Activated CD4-positive, alpha-beta memory T cell treated with anti-CD3 and anti-CD28 coated beads, Interleukin-2, amount 10 ng/mL, durations not matched to agents 7 days and 5 days (primary cell): ENCODE measurements at places on chromosomes 7 and 10. TPM values are rescaled to one million over a fixed set of nuclear protein-coding genes. Genes with fewer than 3 reads are reported as not detected.

TFEC gene
- 0.28 TPM for total RNA-seq

BBIP1 gene
- total RNA-seq, result 30.2 TPM

- DNase-seq, result peak; percentile 86
Measured at GRCh38 chr10:103712898-103713498, 142.4 kb downstream of the SH3PXD2A start.

- DNase-seq, result no peak
Measured at GRCh38 chr10:130963786-130964522, 347.6 kb downstream of the TCERG1L start.
